Stimulated activated CD4-positive, alpha-beta T cell treated with anti-CD3 and anti-CD28 coated beads, TNF-alpha, amount 100 ng/mL, for 48 hours (primary cell): ENCODE measurements at places on chromosomes 1 and 21.

DNA sequence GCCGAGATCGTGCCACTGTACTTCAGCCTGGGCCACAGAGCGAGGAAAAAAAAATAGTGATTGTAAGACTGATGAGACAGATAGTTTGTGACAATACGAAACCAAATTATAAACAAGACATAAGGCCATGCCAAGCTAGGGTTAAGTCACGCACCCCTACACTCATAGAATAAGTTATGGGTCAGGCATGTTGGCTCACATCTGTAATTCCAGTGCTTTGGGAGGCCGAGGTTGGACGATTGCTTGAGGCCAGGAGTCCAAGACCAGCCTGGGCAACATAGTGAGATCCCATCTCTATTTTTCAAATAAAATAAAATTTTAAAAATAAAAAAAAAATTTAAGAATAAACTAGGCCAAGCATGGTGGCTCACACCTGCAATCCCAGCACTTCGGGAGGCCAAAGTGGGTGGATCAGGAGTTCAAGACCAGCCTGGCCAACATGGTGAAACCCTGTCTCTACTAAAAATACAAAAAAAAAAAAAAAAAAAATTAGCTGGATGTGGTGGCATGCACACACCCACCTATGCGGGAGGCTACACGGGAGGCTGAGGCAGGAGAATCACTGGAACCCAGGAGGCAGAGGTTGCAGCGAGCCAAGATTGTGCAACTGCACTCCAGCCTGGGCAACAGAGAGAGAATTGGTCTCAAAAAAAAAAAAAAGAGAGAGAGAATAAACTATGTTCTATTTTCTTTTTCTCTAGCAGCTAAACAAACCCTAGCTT is 50.1 kb upstream of the SPOCD1 start:
- DNase-seq = no peak

GRCh38 chr1:211469938-211470529 is 21.9 kb downstream of the RD3 start:
- no peak for DNase-seq

- DNase-seq = no peak
These were observed 53.1 kb downstream of the VANGL2 start for GRCh38 chr1:160453443-160453842.

- DNase-seq = peak; percentile 58
These were observed 54.7 kb downstream of the MEF2D start for GRCh38 chr1:156445789-156446263.

DNA sequence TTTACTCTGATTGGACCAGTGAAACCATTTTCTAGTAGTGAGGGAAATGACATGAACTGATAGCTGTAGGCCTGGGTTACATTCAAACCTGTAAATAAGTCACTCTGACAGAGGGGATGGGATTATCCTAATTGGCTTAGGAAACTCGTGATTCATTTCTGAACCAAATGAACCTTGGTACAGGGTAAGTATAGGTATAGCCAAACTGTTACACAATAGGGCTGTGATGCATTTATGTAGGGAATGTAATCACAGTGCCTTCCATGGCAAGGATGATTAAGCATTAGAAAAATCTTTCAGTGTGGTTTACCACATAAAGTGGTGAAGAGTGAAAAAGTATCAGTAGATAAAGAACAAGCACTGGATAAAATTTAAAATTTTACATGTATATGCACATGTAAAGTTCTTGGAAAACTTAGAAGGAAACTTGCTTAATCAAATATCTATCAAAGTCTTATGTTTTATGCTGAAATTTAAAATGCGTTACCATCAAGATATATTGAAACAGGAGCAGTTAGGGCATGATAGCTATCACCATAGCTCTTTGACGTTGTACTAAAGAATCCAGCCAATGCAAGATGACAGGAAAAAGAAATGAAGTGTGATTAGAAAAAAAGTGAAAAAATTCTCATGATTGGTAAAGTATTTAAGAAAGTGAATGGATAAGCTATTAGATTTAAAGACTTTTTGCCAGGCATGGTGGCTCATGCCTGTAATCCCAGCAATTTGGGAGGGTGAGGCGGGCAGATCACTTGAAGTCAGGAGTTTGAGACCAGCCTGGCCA is 63.0 kb downstream of the RABGAP1L start:
- DNase-seq = no peak

GRCh38 chr1:27609618-27610240 is 5.8 kb upstream of the AHDC1 start:
- no peak for DNase-seq

DNA sequence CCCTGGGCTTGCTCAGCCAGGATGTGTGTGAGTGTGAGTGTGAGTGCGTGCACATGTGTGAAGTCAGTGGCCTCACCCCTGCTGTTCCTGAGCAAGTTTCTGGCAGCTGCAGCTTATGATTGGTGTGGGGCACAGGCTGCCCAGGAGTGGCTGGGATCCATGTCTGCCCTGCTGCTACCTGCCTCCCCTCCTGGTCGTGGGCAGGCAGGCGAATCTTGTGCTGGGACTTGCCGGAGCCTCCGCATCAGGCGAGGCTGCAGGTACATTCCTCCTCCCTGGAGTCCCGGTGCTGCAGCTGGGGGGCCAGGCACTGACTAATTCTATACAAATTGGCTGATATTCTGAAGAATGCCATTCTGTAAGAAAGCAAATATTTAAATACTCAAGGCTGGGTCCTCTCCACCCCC is 85.6 kb upstream of the WNT4 start:
- no peak for DNase-seq

DNA sequence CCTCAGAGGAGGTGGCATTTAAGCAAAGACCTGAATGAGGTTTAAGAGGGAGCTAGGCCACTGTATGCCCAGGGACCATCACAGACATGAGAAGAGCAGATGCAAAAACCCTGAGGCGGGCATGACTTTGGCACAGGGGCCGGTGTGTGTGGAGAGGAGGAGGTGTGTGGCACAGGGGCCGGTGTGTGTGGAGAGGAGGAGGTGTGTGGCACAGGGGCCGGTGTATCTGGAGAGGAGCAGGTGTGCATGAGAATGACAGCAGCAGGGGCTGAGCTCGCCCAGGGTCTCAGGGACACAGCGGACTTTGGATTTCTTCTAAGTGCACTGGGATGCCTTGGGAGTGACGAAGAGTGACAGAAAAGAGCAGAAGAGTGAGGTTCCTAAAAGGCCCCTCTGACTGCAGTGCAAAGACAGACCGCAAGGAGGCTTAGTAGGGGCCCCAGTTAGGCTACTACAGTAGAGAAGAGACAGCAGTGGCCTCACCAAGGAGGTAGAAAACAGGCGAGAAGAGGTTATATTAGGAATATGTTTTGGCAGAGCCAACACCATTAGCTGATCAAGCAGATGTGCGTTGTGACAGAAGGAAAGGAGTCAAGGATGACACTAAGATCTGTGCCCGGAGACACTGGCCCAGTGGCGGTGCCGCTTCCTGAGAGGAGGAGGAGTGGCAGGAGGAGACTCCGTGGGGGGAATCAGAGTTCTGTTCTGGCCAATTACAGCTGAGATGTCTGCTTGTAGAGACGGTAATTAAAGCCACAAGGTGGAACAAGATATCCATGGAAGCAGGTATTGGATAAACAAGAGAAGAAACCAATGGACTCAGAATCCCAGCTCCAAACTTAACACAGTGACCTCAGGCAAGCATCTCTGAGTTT is 18.4 kb downstream of the ZBTB17 start:
- no peak for DNase-seq

DNA sequence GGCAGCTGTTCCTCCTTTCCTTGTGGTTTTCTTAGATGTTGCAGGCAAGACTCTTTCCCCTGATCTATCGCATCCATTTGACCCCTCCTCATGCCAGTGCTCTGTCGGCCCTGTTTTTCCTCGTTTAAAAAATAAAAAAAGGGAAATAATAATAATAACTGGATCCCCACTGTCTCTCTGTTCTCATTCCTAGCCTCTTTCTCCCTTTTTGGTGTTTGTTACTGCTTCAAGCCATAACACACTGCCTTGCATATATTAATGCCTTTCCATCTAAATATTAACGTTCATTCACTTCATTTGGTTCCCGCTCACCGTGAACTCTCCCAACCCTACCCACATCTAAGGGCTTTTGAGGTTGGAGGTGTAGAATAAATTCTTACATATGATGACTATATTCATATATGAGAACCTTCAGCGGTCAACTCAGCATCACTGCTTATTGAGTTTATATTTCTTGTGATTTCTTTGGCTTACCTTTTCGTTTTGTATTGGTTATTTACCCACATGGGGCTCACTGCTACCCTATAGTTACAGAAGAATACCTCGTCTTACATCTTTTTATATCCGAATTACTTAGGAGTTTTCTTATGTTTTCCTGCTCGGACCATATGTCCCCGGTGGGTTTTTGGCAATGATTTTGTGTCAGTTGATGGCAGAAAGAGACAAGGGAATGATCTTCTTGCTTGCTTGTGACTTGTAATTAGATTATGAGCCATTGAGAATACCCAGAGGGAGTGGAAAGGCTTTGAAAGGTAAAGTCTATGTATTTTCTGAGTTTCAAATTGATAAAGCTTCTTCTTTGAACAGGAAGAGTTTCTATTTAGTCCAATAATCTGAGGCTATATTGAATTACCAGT is 805 bp downstream of the ATG4C start:
- peak; percentile 1 for DNase-seq

- no peak for DNase-seq
These were observed 103.6 kb downstream of the SPAG17 start for GRCh38 chr1:118081387-118081786.

- DNase-seq = no peak
These were observed 179.8 kb downstream of the PHTF1 start for GRCh38 chr1:113579256-113580018.

DNA sequence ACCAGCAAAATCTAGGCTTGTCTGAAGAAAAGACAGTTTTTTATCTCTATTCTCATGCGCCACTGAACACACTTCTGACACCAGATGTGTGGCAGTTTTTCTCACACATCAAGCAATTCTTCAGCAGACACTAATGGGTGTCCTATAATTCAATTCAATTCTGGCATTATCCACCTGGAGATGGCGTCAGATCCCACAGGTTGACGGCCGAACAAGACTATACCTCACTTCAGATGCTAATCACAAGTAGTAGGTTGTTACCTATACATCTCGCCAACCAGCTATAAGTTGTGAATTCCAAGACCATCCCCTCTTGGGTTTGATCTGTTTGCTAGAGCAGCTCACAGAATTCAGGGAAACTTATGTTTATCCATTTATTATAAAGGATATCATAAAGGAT is 89.9 kb upstream of the ARTN start:
- no peak for DNase-seq

GRCh38 chr1:112876315-112876714 is 79.7 kb downstream of the SLC16A1 start:
- DNase-seq = no peak

- no peak for DNase-seq
These were observed 75.4 kb downstream of the ABCA4 start for GRCh38 chr1:94045465-94046056.

DNA sequence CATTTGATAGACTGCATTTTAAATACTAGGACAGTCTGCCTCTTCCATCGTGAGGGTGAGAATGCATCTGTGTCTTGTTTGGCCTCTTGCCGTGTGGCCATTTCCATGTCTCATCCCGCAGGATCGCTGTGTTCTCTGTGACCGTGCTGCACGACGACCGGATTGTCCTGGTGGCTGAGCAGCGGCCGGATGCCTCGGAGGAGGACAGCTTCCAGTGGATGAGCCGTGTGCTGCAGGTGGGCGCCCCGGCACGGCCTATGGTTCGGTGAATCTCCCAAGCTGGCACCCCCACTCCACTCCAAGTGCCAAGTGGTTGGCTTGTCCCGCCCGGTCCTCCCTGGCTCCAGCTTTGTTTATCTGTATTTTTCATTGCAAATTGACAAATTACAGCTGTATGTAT is 55.2 kb downstream of the S100B start:
- DNase-seq = no peak

- DNase-seq = no peak
These were observed 757.3 kb downstream of the LTN1 start for GRCh38 chr21:28235169-28235895.

GRCh38 chr1:92486251-92487077 is at the start of gene GFI1:
GFI1 (minus strand) TSS chr1:92486925; CDS start chr1:92483487, 3,438 bp downstream.
- DNase-seq = peak; percentile 73

GRCh38 chr1:39676948-39677548 is 5.1 kb upstream of the NT5C1A start:
- DNase-seq = no peak

- no peak for DNase-seq
These were observed 272.7 kb downstream of the SDCCAG8 start for GRCh38 chr1:243528459-243529121.

DNA sequence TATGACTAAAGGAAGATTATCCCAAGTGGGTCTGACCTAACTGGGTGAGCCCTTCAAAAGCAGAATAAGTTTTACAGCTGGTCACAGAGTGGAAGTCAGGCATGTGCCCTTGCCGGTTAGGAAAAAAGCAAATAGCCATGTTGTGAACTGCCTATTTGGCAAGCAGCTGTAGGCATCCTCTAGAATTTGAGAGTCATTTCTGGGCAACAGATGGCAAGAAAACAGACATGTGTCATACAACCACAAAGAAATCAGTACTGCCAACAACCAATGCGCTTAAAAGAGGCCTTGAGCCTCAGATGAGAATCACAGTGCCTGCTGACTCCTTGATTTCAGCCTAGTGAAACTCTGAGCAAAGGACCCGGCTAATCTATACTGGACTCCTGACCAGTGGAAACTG is 26.8 kb downstream of the LRRC53 start:
- DNase-seq = no peak

DNA sequence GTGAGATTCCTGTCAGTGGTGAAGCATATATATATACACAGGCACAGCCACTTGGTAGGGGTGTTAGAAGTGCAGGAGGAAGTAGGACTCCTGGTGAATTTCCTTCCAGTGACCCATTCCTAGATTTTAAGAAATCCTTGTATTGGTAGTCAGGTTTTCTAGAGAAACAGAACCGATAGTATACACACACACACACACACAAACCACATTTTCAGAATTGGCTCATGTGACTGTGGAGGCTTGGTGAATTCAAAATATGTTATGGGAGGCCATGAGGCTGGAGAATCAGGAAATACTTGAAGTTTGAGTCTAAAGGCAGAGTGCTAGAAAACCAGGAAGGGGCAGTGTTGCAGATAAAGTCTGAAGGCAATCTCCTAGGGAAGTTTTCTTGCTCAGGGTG is 114.2 kb downstream of the FCRL5 start:
- no peak for DNase-seq

GRCh38 chr1:33687000-33687399 is 176.9 kb upstream of the HMGB4 start:
- no peak for DNase-seq

DNA sequence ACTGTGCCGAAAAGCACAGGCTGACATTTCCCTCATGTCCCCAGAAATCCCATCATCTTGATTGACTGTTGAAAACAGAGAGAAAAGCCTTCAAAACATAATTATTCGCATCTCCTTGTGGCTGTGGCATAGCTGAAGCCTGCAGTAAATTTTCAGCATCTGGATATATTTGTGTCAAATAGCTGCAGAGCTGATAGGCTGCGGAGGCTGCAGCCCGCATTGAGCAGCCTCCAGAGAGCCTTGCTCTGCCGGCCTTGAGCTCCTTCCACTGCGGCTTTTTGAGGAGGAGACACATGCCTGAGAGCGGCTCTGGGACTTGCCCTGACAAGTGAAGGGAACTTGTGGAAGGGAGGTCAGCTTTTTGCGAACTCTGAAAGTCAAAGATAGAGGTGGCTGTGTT is 144.7 kb downstream of the RYR2 start:
- no peak for DNase-seq

- no peak for DNase-seq
These were observed 120.3 kb upstream of the VAMP3 start for GRCh38 chr1:7650801-7651200.
